GM12864 (cell line): ENCODE measurements at places on chromosomes 7 and 10.
A peak's percentile ranks its signal among the peaks of the same experiment; 100 is the strongest.

DNA sequence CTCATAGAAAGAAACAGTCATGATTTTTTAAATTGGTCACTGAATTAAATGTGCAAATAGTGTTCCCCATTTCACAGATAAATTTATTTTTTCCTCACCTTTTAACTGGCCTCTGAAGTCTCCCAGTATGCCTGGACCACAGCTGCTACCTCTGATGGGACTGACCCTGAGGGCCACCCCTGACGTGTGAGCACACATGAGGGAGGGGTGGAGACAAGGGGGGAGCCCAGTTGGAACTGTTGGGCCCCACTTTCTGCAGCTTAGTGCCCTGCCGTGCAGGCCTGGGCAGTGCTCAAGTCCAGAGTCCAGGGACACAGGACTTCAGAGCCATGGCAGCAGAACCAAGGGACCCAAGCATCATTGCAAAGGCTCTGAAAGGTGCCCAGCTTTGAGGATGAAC lies 243.9 kb downstream of the GRID1 start:
- no peak for DNase-seq

GRCh38 chr7:84412161-84412969 lies 217.8 kb upstream of the SEMA3A start:
- no peak for DNase-seq

- DNase-seq = no peak
Observed at GRCh38 chr7:121192834-121193233, 136.0 kb upstream of the WNT16 start.

- no peak for DNase-seq
Observed at GRCh38 chr10:11167233-11167966, 149.7 kb downstream of the CELF2 start.

DNA sequence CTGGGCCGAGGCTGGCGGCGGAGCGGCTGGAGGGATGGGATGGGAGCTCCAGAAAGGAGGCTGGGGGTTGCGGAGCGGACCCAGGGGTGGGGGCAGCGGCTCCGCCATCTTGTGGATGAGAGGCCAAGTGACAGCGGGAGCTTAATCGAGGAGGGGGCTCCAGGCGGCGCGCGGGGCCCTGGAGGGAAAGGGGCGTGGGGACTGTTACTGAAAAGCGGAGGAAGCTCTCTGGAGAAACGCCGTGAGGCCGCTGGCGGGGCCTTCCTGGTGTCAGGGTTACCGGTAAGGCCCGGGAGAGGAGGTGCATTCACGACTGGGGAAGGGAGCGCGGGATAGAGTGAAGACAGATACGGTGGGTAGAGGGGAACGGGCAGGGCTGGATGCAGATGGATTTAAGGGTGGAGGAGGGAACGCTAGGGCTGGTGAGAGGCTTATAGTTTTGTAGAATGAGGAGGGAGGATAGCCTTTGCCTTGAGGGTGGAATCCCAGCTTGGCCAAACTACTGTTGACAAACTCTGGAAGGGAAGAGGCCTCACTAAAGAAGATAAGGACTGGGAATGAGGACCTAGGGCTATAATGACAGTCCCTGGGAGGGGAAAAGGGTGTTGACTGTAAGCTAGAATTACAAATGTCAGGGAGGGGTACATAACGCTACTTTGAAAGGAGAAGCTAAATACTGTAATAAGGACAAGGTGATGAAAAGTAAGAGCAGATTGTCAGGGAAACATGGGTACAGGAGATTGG lies 535 bp downstream of the BTRC start:
- no peak for DNase-seq

GRCh38 chr7:111429781-111430180 lies 132.5 kb downstream of the IMMP2L start:
- no peak for DNase-seq

GRCh38 chr7:138324941-138325340 lies 135.1 kb upstream of the TRIM24 start:
- no peak for DNase-seq

GRCh38 chr10:91006001-91006751 lies 85.3 kb upstream of the ANKRD1 start:
- peak; percentile 74 for DNase-seq

- no peak for DNase-seq
Observed at GRCh38 chr10:34181553-34182300, 633.4 kb downstream of the PARD3 start.

- no peak for DNase-seq
Observed at GRCh38 chr10:68606918-68607317, 46.8 kb downstream of the TET1 start.

DNA sequence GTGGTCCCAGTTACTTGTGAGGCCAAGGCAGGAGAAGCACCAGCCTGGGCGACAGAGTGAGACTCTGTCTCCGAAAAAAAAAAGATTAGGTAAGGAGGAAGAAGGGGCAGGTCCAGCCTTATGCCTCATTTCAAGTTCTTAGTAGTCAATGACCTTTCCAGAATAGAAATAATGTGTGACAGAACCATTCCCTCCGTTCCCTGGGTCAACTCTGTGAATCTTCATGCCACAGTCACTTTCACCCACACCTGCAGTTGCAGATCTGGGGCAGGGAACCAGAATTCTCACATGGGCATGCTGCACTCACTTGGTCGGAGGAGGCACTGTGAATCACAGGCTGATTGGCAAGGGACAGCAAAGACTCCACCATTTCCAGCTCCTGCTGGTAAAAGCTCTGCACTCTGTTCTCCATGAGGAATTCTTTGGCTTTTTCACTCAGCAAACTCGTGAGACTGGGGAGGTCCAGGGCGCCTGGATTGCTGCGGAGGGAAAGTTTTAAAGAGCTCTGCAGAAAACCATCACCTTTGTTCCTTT lies 20.7 kb downstream of the STN1 start:
- DNase-seq = no peak

- DNase-seq = no peak
Observed at GRCh38 chr10:87991946-87992345, 128.5 kb downstream of the PTEN start.
